ENCODE measurements at places on chromosomes 13 and 19.

- DNase-seq: no peak
Observed at GRCh38 chr19:45164577-45165335, 4.0 kb upstream of the NKPD1 start.

DNA sequence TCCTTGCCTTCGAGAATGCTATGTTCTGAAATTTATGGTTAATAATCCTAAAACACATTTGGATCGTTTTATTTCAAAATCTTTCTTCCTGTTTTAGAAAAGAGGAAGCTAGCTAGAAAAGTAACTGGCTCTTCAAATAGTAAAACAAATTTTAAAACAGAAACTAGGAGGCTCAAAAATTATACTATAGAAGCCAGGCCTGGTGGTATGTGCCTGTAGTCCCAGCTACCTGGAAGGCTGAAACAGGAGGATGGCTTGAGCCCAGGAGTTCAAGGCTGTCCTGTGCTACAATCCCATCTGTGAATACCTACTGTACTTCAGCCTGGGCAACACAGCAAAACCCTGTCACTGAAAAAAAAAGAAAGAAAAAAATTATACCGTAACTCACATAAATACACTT is 57.9 kb downstream of the ELF1 start:
- DNase-seq: no peak

DNA sequence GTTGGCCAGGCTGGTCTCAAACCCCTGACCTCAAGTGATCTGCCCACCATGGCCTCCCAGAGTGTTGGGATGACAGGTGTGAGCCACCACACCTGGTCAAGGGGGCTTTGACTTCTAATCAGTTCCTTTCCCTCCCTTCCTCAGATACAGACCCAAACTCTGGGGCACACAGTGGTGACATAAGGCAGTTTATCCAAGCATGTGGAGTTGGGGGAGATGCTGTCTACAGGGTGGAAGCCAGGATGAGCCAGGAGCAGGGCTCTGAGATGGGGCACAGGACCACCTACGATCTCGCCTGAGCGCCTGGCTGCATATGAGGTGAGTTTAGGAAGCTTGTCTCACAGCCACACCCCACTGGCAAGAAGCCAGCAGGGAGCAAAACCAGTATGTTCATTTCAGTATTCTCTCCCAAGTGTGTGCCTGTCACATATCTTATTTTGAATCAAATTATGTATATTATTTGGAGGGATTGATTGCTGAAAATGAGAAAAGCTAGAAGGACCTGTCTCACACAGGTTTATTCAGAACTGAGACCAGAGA is 67.7 kb downstream of the KCTD15 start:
- no peak for DNase-seq

DNA sequence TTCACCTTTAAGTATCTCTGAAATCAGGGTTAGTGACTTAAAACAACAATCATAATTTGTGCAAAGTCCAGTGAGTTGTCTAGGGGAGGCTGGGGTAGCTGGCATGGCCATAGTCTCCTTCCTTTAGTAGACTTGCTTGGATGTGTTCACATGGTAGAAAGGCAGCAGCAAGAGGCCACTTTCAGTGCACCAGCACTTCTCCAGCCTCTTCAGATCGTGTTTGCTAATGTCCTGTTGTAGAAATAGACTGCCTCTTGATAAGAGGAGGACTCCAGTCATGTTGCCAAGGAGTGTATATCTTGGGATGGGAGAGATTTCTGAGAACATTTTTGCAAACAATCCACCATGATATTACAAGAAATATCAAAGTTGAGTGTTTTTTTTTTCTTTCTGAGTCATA is 22.9 kb downstream of the WDFY2 start:
- no peak for DNase-seq

GRCh38 chr13:20414546-20415305 is 110.9 kb downstream of the CRYL1 start:
- DNase-seq: no peak
